ENCODE measurements at places on chromosomes 5 and 9.

- no peak for DNase-seq
Measured at GRCh38 chr5:151271336-151271735, 18.4 kb downstream of the GM2A start.

DNA sequence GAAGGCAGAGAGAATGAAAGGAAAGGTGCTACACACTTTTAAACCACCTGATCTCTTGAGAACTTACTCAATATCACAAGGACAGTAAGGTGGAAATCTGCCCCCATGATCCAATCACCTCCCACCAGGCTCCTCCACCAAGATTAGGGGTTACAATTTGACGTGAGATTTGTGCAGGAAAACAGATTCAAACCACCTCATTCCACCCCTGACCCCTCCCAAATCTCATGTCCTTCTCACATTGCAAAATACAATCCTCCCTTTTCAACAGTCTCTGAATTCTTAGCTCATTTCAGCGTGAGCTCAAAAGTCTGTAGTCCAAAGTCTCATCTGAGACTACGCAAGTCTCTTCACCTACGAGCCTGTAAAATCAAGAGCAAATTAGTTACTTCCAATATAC lies 768.3 kb upstream of the COX7C start:
- DNase-seq: no peak

DNA sequence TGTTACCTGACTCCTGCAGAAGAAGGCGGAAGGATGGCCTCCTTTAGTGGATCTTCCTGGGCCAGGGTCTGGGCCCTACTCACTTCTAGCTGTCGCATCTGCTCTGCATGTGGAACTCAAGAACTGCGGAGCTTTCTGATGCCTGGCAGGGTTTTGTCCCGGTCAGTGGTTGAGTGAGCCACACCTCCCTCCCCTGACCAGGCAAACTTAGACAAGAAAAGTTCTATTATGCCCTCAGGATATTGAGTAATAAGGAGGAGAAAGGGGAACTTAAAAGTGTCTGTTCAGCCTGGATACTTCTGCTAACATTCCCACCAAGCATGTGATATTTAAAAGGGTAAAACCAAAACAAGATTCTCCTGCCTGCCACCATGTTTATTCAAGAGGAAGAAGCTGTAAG lies at the start of gene FYB1:
TSS of gene FYB1 (minus strand) at position 127 of the 400 bp plus-strand sequence. CDS start 16,603 bp downstream, outside the sequence.
- DNase-seq: no peak

GRCh38 chr5:42360056-42360455 lies 63.2 kb upstream of the GHR start:
- DNase-seq: no peak

DNA sequence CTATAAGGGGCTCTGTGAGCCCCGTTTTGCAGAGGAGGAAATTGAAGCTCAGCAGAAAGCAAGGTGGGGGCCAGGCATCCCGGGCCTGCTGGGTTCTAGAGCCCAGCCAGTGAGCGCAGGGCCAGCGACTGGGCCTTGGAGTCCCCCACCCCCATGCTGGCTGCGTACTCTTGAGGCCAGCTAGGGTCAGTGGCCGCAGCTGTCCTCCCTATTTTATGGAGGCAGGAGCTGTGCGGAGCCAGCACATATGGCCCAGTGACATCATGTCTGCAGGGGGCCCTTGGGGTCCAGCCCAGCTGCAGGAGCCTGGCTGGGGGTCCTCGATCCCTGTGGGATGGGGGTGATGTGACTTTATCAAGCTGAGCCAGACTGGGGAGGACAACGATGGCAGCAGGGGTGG lies 71.3 kb downstream of the HMCN2 start:
- no peak for DNase-seq

- peak; percentile 28 for DNase-seq
Measured at GRCh38 chr9:28616310-28616709, 1043.0 kb upstream of the C9orf72 start.

- no peak for DNase-seq
Measured at GRCh38 chr5:63050916-63051315, 472.3 kb downstream of the LRRC70 start.

DNA sequence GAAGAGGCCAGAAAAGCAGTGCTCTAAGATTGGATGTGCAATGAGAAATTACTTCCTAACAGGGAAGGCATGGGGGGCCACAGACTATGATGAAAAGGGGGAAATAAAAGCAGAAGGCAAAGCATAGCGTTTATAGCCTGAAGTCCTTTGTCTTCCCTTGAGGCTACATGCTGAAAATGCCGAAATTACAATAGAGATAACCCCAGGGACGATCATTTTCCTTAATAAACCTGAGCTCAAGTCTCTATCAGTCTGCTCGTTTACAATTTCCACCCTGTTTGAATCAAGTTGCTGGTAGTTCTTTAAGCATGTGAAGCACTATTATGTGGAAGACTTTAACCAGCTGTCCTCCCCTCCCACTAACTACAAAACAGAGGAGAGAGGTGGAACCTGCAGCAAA lies 60.4 kb downstream of the FREM1 start:
- DNase-seq: peak; percentile 16

DNA sequence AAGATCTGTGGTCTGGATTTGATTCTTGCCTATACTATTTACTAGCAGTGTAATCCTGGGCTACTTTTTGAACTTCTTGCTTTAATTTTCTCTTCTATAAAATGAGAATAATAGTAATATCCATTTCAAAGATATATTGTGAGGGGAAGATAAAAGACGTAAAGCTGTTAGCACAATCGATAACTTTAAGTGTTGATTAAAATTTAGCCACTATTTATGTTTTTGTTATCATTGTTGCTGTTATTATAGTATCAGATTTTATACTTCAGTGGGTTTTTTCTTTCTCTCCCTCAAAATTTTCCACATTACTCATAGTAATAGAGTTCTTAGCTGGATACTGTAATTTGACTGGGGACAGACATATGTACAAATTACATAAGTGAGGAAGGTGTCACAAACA lies 42.0 kb downstream of the STX17 start:
- no peak for DNase-seq

Measured in NCI-H146 (cell line).